ENCODE measurements at places on chromosomes 7 and 10. TPM values are rescaled to one million over a fixed set of nuclear protein-coding genes. Genes with fewer than 3 reads are reported as not detected.

- no peak for DNase-seq
Observed at GRCh38 chr7:96388166-96388565, 66.3 kb upstream of the SLC25A13 start.

The UMAD1 gene
- 27.4 TPM for polyA plus RNA-seq

- DNase-seq, result peak; percentile 20
Observed at GRCh38 chr7:151409667-151410404, at the start of gene WDR86. TSS of gene WDR86 (minus strand) at chr7:151410038. CDS start at chr7:151409589, 449 bp downstream.

- no peak for DNase-seq
Observed at GRCh38 chr10:3834404-3834803, 49.4 kb upstream of the KLF6 start.

GRCh38 chr10:124996127-124996853, 54.4 kb downstream of the ZRANB1 start:
- no peak for DNase-seq

DNA sequence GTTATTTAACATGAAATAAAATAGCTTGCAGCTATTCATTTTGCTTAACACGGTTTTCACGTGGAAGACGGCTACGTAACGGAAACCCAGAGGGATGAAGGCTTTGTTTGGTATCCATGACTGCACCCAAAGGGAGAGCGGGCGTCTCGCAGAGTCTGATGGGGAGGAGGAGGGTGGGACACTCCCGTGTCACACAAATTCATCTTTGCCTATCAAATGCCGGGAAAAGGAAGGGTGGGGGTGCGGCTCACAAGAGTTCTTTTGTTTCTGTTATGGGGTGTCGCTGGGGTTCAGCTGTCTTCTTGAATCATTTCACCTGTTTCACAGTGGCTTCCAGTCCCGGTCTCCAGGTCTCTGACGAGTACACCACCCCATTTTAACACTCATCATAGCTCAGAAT, 108.5 kb downstream of the ZRANB1 start:
- DNase-seq, result no peak

DNA sequence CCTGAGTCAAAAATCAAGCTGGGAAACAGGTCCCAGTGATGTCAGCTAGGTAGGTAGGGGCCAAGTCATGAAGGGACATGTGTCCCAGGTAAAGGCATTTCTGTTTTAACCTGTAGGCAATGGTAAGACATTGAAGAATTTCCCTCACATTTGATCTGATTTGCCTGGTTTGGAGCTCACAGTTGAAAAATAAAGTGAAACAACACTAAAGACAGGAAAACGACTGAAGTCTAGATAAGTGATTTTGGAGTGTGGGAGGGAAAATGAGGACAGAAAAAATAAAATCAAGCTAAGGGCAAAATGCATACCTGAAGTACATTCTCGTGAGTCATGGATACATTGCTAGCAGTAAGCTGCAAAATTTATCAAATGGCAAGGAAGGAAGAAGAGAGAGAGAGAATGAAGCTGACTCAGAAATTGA, 169.9 kb downstream of the SKIDA1 start:
- no peak for DNase-seq

DNA sequence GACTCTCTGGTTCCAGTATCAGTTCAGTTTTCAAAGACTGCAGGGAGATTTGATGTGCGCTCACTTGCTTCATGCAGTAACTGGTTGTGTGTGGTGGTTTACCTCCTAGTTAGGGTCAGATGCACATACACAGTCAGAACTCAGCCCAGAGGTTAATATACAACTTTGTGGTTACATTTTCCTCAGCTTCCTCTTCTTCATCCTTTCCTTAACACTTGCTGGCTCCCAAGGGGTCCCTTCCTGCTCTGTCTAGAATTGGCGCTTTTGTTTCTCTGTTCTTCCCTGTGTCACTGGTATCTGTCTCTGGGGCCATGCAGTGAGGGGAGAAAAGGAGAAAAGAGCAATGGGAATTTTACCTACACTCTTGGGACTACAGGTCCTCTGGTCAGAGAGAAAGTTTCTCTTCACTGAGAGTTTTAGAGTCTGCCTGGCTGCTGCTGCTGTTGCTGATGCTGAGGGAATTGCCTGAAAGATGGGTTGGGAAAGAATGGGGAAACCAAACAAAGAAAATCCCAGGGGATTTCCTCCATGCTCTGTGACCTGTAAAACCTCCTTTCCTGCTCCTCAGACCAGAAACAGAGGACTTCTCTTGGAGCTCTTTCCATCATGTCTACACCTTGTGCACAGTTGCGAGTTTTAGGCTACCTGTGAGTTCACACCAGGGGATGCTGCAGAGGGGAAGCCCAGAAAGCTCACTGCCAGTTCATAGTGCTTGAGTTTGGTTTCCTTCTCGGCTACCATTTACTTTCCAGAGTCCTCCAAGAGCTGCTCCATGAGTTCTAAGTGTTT, 74.6 kb downstream of the WDFY4 start:
- DNase-seq, result no peak

The CPVL gene
- not detected for polyA plus RNA-seq

DNA sequence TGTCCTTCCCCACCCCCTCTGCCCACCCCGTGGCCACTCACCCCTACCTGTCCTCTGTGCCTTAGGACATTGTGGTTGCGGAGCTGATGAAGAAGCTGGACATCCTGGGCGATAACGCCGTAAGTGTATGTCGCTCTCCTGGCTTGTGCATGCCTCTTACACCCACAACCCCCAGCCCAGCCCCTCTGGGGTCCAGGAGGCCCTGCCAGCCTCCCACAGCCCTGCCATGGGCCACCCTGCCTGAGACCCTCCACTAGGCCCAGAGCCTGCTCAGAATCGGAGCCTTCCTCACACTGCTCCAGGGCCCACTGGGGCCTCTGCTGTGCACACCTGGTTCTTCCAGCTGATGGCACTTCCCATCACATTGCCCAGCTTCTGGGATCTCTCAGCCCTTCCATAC, 36.8 kb upstream of the DPYSL4 start:
- DNase-seq, result no peak

DNA sequence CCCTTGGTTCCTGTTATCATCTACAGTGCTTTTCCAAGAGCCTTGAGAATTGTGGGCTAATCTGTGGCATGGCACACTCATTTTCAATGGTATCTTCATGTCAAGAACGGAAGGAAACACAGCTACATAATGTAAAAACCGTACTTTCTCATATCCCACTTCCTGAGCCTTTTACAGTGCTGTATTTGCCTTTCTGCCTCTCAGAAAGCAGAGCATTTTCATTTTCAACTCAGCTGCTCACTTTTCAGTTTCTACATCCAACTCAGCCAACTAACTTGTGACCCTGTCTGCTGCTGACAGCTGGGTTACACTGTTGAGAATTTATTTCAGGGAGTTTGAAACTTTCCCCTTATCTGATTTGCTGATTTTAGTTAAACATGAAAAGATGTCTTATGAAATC, 875.8 kb upstream of the KCND2 start:
- no peak for DNase-seq

GRCh38 chr7:42527004-42527403, 290.0 kb upstream of the GLI3 start:
- DNase-seq, result no peak

All from CD8-positive, alpha-beta memory T cell (primary cell).